ENCODE measurements at places on chromosomes 16 and 17.
A peak's percentile ranks its signal among the peaks of the same experiment; 100 is the strongest.

DNA sequence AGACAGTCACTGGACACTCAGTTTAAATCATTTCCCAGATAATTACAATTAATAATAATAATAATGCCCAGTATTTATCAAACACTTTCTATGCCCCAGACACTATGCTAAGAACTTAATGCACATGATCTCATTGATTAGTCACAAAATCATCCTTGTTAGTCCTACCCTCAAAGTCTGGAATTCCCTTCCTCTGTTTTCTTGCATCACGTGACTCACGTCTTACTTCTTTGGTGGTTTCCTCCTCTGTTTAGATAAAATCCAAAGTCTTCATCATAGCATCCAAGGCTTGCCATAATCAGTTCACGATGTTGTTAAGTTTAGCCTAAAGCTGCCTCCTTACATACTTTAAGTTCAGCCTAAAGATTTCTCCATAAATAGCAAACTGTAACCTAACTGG, 471.9 kb downstream of the PMP22 start:
- peak; percentile 88 for DNase-seq

DNA sequence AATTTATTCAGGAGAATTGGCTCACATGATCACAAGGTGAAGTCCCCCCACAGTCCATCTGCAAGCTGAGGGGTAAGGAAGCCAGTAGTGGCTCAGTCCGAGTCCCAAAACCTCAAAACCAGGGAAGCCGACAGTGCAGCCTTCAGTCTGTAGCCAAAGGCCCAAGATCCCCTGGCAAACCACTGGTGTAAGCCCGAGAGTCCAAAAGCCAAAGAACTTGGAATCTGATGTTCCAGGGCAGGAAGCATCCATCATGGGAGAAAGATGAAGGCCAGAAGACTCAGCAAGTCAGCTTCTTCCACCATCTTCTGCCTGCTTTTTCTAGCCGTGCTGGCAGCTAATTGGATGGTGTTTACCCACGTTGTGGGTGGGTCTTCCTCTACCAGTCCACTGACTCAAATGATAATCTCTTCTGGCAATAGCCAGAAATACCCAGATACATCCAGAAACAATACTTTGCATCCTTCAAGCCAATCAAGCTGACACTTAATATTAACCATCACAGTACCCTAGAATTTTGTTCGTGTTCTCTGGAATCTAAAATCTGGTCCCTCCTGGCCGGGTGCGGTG, 40.4 kb downstream of the TMEM114 start:
- DNase-seq = no peak

DNA sequence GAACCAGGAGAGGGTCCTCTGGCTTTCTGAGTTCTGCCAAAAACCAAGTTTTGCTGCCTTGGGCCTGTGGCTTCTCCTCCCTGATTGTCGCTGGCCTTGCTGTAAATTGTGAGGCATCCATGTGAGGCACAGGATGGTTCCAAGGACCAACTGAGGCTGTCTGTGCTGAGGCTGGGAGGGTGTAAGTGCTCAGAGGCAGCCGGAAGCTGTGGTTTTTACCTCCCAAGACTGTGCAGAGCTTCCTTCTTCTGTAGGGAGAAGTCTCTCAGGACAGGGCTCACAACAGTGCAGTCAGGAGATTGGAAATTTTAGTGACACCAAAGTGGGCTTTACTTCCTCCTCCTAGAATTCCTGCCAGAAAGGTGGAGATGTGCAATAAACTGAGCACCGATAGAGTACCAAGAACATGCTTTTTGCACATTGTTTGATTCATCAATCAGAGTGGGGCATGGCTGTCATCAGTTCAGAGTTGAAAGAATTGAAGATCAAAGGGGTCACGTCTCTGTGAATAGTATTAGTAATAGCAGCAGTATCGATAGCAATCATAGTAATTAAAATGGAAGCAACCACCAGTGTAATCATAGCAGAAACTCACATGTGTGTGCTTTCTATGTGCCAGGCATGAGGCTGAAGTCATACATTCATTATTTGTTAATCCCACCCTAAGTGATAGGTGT, 467.1 kb downstream of the WWOX start:
- DNase-seq = no peak

DNA sequence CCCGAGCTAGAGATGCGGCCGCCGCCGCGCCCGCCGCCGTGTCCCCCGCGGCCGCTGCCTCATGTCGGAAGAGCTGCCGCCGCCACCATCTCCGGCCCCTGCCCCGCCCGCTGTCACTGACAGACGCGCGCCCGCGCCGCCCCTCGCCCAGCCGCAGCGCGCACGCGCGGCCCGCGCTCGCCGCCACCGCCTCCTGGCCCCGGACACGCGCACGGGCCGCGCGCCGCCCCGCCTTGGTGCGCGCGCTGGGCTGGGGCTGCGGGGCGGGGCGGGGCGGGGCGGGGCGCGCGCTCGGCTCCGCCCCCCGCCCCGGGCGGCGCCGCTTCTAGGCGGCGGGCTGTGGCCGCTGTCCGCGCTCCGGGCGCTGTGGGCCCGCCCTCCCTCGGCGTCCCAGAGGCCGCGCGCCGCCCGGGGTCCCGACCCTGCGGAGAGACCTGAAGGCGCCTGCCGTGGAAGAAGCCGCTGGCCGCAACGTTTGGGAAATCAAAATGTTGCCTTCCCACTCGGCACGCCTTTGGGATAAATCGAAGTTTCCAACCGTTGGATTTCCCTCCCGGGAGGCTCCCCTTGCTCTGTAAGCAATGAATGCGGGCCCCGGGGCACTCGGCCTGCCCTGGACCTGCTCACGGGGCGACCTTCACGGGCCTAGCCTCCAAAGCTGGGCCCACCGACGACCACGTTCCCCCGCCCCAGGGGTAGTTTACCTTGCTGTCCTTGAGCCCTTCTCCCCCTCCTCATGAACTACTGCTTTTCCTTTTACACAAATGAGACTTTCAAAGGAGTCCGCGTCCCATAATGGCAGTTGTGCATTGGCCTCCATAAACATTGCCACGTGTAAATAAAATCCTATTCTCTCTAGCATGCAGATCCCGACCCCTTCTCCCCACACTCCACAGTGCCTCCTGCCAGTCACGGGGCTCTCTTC, at the start of gene ADCY9:
ADCY9 (minus strand) TSS at position 118 of the 925 bp plus-strand sequence. CDS start 1,000 bp downstream, outside the sequence.
- peak; percentile 61 for DNase-seq

DNA sequence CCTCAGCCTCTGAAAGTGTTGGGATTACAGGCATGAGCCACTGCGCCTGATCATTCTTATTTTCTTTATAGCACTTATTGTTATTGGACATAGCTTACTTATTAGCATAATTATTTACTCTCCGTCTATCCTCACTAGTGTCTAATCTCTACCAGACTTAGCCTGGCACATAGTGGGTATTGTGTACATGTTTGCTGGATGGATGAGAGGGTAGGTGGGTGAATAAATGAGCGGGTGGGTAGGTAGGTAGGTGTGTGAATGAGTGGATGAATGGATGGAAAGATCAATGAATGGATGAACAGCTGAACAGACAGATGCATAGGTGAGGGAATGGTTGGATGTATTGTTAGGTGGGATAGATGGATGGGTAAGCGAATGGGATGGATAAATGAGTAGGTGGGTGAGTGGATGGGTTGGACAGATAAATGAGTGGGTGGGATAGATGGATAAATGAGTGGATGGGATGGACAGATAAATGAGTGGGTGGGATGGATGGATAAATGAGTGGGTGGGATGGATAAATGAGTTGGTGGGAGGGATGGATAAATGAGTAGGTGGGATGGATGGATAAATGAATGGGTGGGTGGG, 51.9 kb downstream of the ABCC6 start:
- no peak for DNase-seq

DNA sequence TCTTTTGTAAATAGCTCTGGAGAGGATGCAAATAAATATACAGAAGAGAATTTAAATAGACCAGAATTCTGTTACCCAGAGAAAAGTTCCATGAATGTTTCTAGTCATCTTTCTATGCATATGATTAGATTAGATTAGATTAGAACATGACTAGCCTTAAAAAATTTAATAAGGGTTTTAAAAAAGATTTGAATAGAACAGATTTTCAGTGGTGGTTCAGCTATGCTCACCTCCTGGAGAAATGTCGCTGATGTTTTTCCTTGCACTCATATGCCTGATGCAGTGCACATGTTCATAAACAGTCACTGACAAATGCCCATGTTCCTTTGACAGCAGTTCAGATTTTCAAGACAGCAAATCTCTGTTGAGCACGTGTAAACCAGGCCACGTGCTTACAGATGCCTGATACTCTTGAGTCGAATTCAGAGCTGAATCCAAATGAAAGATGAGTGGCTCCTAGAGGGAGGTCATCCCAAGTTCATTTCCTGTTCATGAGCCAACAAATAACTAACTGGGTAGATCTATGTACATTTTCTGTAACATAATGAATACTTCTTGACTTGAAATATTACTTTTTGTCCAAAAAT, 19.9 kb upstream of the RAB11FIP4 start:
- peak; percentile 80 for DNase-seq

DNA sequence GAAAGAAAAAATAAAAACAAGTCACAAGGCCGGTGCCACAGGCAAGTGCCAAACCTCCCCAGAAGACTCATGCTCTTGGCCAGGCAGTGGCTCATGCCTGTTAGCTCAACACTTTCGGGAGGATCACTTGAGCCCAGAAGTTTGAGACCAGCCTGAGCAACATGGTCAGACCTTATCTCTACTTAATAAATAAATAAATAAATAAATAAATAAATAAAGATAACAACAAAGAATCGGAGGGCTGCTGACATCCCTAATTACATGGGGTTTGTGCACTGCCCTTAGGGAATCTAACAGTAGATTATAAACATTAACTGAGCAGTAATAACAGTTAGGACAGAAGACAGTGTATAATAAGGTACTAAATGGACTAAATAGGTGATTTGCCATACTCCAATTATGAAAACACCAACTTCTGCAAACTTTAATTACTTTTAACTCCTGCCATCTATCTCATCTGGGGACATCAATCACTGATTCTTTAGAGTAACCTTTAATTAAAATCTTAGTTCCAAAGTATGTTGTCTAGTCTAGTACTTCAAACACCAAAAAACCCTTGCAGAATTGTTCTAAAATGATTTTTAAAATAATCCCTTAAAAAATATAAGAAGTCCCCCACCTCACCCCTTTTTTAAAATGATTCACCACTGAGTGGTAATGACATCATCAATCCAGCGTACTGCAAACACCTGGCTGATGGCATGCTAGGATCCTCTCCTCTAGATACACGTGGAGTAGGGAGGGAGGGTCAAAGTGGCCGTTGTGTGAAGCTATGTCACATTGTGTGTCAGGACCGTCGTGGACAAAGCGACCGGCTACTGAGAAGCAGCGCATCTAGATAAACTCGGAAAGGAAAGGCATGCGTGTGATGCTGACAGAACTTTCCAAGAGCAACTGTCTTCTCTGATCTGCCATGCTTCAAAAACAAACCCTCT, 28.5 kb downstream of the CYTH1 start:
- DNase-seq = no peak

GRCh38 chr17:82874011-82874835, 34.4 kb upstream of the ZNF750 start:
- no peak for DNase-seq

GRCh38 chr17:61396586-61397085, 3.0 kb upstream of the TBX2 start:
- no peak for DNase-seq

- peak; percentile 46 for DNase-seq
Observed at GRCh38 chr16:11084876-11085485, 140.6 kb downstream of the CLEC16A start.
